ENCODE measurements at places on chromosomes 3 and 15.

DNA sequence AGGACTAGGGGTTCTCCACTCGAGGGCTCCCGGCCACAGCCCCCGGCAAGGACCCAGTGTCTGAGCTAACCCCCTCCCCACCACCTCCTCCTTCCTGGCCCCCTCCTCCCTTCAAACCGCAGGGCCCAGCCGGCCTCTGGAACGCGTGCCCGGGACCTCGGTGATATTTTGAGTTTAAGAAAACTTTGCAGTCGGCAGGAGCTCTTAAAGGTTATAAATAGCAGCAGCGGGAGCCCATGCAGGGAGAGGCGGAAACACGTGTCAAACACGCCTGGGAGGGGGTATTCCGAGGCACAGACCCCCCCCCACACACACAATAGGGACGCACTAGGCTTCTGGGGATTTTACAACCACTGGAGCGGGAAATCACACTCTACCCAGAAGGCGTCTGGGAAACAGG, 3.1 kb upstream of the PTH1R start:
- DNase-seq, result peak; percentile 66

DNA sequence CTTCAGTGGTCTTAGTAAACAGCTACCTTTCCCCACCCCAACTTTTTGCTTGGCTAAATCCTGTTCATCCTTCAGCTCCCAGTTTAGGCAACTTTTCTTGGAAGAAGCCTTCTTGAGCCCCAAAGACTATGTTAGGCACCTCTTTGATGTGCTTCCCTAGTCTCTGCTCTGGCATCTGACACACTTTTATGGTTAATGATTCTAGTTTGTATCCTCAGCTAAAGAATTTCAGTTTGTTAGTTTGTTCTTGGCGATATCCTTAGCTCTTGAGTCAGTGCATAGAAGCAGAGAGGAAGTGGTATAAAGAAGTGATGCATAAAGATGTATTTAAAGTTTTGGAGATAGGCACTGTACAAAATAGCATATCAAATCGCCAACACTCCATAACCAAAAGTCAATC, 168.4 kb downstream of the WDR72 start:
- DNase-seq, result no peak

GRCh38 chr3:38950581-38950980, 101.2 kb downstream of the SCN11A start:
- DNase-seq, result no peak

DNA sequence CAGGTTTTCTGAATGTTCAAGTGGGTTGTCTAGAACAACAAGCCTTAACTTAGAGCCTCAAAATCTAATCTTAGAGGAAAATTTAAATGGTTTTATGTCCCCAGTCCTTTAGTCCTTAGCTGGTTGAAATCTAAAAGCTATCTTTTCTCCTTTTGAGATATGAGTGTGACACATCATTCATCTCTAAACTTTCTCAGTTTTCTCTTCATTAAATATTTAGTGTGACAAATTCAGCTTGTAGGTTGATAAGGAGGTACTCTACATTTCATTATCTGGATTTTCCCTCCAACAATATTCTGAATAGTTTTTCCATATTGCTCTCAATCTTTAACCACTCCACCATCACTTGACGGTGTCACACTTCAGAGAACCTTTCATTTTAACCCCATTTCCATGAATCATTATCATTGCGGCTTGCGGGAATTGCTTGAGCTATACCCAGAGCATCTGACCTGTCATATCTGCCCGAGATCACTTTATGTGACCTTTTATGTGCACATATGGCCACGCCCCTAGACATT, 16.1 kb upstream of the ATP8B4 start:
- no peak for DNase-seq

- DNase-seq, result no peak
Observed at GRCh38 chr3:40680685-40681657, 156.2 kb downstream of the ZNF621 start.

DNA sequence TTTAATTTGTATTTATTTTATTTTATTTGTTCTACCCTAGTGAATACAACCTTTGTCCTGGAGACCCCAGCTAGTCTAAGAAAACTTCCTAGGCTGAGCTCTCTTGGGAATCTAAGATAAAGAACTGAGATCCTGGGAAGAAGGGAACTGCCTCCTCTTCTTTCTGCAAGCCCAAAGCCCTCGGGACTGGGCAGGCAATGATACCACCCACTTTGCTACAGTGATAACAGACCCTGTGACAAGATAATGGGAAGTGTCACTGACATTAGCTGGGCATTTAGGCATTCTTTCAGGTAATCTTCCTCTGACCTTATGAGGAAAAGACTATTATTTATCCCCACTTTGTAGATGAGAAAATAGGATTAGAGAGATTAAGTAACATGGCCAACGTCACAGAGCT, 15.1 kb downstream of the TYRO3 start:
- no peak for DNase-seq

DNA sequence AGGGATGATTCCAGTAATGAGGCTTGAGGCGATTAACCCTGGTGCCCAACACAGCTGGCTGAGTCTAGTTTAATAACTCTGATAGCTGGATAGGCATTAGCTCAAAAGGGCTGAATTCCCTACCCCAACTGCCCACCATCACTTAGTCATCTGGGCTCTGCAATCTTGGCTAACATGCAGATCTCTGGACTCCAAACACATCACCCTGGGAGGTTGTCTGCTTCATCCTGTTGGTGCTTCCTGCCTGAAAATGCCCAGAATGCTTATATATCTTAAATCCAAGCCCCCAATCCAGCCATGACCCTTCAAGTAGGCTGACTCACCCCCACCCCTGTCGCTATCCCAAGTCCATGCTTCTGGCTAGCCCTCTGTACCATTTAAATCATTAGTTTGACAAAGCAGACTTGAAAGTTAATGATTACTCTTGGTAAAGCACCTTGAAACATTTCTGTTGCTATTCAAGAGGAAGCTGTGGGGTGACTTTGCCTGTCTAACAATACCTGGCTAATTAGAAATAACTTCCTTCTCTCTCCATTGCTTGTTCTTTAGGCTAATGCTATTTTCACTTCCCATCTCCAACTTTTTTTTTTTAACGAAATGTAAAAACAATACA, 107.0 kb upstream of the RORA start:
- DNase-seq, result peak; percentile 6

- DNase-seq, result peak; percentile 60
Observed at GRCh38 chr3:155079468-155079745, 712 bp upstream of the MME start.

- DNase-seq, result no peak
Observed at GRCh38 chr3:167649746-167650145, 4.0 kb downstream of the WDR49 start.

- DNase-seq, result no peak
Observed at GRCh38 chr3:13389378-13389777, 30.7 kb downstream of the NUP210 start.

- DNase-seq, result no peak
Observed at GRCh38 chr3:33936171-33936920, 137.9 kb downstream of the PDCD6IP start.

DNA sequence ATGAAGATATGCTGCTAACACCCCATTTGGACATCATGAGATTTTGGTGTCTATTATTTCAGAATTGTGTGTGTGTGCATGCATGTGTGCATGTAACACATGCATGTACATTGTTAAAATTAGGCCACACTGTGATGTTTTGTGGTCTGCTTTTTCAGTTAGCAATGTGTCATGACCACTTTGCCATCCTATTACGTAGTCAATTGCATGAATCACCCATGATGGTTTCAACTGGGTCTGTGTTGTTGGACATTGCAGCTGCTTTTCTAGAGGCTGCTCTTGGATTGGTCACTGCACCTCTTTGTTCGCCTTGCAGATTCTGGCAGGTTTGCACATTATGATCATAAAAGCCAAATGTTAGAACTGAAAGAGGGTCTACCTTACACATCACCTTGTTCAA, 101.0 kb upstream of the THBS1 start:
- DNase-seq, result no peak

- DNase-seq, result peak; percentile 96
Observed at GRCh38 chr15:75661100-75661755, 13.5 kb downstream of the SNX33 start.

GRCh38 chr3:115110830-115111229, 36.3 kb downstream of the ZBTB20 start:
- DNase-seq, result no peak

- DNase-seq, result no peak
Observed at GRCh38 chr3:194401868-194402329, 2.8 kb upstream of the GP5 start.

DNA sequence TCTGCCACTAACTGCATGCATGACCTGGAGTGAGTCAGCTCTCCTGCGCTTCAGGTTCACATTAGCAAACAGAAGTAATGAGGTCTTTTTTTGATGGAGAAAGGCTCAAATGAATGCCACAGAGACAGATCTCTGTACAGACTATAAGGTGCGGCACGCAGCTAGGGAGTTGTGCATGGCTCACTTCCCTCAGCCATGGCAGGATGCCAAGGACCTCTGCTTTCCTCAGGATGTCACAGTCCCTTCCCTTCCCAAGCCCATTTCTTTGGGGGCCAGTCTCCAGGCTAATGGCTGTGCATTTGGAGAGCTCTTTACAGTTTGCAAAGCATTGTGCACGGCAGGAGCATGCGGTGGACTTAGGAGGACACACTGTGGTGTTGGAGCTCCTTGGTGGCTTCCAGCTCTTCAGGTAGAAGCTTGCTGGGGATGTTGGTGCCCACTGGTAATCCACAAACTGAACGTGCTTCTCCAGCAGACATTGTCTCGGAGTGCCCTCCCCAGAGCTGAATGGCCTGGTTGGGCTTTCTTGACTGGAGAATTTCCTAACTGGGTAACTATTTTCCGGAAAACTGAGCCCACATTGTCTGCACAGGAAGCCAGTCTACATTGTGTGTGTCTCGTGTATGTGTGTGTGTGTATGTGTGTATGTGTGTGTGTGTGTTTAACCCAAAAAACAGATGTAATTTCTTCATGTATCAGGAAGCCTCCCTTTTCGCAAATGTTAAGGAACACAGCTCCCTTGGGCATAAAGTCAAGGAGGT, 172.5 kb upstream of the TLE3 start:
- peak; percentile 22 for DNase-seq

- DNase-seq, result no peak
Observed at GRCh38 chr3:122067588-122068240, 12.6 kb downstream of the CD86 start.

DNA sequence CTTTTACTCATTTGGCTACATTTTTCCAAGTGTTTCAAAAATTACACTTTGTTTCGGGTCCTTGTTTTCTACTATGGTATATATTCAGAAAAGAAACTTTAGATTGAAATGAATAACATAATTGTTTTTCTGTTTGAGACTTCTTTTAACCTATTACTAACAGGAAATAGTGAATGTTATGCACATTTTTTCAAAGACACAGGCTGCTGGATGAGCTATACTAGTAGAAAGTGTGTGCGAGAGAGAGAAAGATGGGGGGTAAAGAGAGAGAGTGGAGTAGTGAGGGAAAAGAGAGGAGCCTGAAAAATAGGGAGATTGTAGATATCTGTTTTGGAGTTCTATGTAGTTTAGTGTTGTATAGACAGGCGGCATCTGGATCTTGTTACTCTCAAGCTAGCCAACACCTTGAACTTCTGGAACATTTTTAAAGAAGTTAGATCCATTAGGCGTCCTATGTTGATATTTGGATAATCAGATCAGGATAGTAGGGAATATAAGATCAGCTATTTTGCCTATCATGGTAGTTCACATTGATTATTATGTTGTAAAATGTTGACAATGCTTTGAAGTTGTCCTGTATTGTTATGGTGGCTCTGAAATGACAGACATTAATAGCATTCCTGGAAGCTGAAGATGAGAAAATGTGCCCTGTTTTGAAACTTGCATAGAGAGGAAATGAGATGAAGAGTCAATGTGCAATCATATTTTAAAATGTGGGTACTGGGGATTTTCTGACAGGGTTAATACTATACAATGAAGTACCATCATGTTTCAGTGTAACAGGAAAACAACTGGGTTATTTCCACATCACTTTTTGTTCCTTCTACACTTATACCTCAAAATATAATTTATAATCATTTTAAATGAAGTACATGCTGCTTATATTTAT, 2.6 kb downstream of the RBMS3 start:
- DNase-seq, result peak; percentile 29

- no peak for DNase-seq
Observed at GRCh38 chr15:20344601-20345400, 196.8 kb downstream of the GOLGA6L6 start.

GRCh38 chr3:153626158-153626557, 464.1 kb downstream of the RAP2B start:
- DNase-seq, result no peak

DNA sequence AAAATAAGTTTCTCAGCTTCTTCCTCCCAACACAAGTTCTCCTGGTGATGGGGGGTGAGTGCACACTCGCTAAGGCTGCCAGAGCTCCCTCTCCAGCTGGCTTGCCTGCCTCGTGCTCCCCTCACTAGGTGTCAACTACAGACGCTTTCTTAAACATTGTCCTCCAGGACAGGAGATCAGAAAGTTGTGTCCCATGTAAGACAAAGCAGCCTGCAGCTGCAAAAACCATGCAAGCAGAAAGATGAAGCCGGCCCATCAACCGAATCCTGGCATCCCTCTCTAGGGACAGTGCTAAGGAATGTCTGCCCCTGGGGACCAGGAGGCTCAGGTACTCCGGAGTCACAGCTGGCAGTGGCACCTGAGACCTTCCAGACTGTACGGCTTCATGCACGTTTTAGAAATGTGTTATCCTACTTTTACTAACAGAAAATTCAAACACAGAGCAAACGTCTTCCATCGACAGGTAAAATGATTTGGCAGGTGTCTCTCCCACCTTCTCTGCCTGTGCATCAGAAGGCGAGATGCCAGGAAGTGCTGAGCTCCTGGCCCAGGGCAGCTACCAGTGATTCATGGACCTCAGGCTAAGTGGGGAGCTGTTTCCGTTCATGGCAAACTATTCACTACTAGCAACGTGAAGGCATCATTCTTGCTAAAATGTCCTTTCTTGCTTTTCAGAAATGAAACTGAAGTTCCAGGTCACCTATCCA, 246.1 kb downstream of the ADAMTS17 start:
- no peak for DNase-seq

DNA sequence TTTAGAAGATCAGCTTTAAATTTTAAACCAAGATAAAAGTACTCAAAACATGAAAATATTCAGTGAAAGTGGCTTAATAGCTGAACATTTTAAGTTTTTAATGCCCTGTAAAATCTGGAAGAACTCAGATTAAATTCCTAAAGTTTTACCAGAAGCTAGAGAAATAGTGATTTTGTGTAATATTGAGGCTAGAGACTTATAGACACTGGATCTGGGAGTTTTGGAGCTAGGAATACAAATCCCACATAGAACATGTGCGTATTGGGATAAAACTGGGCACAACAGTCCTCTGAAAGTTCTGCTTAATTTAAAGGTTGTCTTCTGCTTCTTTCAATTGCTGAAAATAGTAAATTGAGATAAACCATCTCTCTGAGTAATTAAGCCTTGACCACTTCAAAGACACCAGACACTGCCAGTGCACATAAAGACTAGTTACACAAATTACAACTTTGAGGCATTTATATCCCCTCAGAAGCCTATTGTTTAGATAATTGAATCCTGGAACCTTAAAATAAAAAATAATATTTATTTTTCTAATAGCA, 1382.5 kb downstream of the OTOL1 start:
- DNase-seq, result no peak

GRCh38 chr3:156617781-156618180, 56.6 kb upstream of the TIPARP start:
- no peak for DNase-seq
